Activated gamma-delta T cell (primary cell): ENCODE measurements at places on chromosomes 12 and 14.

- DNase-seq, result no peak
Observed at GRCh38 chr14:43041207-43041606, 1434.5 kb downstream of the LRFN5 start.

GRCh38 chr14:32396885-32397284 is 67.8 kb downstream of the AKAP6 start:
- DNase-seq, result no peak

DNA sequence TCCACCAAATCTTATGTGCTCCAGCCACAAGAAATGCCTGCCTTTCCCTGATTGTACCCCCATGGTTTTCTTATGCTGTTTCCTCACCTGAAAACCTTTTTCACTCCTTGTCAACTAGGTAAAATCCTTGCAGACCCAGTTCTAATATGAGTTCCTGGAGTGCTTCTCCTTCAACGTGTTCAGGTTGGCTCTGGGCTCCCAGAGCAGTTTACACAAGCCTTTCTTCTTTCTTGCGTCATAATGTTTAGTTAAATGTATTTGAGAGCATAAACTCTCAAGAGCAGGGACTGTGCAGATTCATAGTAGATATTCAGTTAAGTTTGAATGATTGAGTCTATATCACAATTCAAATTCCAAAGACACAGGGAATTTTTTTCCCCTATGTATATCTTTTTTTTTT is 484.8 kb upstream of the CCDC196 start:
- DNase-seq, result no peak

GRCh38 chr14:45252366-45253069 is 484 bp downstream of the MIS18BP1 start:
- no peak for DNase-seq

DNA sequence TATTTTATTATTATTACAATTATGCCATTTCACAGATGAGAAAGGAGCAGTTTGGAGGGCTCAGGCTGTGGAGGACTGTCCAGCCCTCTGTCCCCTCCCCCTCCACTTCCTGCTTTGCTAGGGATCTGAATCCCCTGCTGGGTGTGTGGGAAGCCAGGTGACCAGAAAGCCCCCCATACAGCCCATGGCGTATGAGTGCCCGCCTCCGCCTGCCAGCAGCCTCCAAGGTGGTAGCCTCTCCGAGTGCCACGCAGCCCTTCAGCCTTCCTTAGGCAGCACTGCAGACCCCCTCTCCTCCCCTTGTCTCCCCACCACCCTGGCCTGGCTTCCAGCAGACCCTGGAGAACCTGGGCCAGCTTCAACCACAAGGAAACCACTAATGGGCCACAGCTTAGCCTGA is 12.6 kb downstream of the DTX1 start:
- no peak for DNase-seq
